SW 1271 (cell line): ENCODE measurements at places on chromosomes 11 and 22.

DNA sequence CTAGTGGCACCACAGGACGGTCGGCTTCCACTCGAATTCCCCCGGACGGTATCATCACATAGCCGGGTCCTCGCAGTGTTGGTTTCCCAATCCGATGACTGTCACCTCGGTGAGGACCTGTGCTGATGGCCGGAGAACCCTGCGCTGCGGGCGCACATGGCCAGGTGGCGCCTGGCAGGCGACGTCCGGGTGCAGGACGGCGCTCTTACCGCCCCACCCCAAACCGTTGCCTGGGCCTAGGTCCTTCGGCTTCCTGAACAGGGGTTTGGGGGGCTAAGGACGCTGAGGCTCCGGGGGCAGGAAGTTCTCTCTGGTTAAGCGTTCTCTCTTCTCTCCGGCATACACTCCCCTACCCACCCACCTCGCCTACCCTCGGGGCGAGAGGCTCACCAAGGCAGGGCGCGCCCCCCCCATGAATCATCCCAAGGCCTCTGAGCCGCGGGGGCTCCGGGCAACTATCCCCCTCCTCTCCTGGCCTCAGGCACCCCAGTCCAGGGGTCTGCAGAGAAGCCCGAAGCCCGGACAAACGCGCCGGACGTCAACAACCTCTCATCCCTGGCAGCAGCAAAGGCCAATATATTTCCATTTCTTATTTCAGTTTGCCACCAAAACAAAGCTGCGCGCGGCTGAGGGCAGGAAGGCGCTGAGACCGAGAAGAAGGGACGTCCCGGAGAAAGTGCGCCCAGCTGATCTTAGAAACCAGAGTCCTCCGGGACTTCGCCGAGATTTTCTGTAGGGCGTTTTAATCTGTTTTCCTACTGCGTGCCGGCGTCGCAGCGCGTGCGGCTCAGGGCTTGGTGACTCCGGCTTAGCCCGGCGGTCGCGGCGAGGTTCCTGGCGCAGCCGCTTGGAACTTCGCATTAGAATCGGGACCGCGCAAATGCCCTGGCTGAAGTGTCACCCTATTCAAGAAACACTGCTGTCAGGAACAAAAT, 5.6 kb downstream of the ALX4 start:
- no peak for DNase-seq

DNA sequence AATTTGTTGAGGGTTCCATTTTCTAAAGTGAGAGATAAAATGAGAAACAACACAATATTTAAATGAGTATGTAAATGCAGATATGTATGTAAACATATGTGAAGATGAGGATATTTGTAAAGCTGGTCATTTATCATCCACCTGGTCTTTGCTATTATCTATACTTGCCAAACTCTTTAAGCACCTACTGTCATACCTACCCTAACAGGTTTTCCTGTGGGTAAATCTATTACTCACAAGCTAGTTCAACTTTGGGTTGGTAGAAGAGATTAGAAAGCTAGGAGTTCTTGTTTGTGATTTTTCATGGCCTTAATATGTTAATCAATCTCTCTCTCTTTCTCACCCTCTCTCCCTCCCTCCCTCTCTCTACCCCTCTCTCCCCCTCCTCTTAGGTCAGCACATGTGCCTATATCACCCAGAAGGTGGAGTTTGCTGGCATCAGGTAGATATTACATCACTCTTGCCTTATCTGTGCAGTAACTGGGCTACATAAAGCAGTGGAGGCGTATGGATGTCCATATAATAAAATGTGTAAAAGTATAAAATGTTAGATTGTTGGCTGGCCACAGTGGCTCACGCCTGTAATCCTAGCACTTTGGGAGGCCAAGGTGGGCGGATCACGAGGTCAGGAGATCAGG, 14.7 kb downstream of the DEPDC5 start:
- DNase-seq, result no peak

DNA sequence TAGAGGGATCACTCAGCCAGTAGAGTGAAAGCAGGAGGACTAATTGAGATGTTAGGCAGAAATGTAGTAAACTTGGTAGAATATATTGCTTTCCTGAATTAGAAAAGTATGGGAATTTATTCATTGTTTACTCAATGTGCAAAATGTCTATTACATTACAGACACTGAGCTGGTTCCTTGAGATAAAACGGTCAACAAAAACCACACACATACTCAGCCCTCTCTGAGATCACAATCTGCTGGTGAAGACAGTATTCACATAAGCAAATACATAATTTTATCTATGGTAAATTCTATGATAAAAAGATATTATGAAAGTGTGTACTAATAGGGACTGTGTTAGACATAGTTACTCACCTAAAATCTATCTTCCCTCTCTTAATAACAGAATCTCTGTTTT, 833.5 kb downstream of the KCNA4 start:
- DNase-seq, result no peak

GRCh38 chr22:33112580-33112979, 54.4 kb upstream of the SYN3 start:
- no peak for DNase-seq

DNA sequence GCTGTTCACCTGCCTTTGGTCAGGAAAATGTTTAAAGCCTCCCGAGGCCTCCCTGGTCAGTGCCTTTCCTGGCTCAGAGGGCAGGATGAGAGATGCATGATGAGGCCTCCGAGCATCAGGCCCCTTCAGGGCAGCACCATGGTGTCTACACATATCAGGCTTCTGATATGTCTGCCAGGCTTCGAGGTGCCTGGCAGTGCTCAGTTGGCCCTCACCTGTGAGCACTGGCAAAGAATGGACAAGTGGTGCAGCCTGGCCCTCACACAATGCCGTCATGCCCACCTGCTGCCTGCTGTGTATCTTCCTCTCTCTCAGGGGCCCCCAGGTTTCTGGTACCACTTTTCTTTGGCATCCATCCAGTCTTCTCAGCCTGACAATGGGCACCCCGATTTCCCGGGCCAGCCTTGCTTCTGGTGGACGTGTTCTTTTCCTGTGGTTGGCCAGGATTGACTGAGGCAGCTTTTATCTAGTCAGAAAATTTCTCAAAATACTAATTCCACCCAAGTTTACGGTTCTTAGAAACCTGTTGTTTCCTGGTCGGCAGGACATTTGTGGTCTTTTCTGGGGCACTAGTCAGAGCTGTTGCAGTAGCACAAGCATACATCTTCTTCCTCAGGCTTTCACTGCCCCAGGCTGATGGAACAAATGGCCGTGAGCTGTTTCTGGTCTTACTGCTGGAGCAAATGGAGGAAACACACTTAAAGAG, 76.8 kb upstream of the SUSD2 start:
- no peak for DNase-seq

- no peak for DNase-seq
Measured at GRCh38 chr11:371716-372590, 2.7 kb downstream of the B4GALNT4 start.

- no peak for DNase-seq
Measured at GRCh38 chr22:41482319-41482935, 13.5 kb downstream of the ACO2 start.

DNA sequence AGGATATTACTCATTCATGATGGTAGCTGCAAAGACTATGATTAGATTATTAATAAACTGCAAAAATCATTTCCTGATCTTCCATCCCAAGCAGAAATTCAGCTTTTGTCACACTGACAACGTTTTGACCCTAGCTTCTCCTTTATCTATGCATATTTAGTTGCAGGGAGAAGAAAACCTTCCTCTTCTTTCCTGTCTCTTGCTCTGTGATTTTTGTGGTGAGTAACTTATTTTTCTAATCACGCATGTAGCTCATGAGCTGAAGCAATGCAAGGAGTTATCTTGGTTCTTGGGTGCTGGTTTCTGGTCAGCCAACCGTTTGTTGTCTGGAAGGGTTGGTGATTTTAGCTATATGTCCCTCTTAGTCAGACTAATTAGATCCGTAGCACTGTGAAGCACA, 56.4 kb downstream of the FDX1 start:
- DNase-seq, result no peak

DNA sequence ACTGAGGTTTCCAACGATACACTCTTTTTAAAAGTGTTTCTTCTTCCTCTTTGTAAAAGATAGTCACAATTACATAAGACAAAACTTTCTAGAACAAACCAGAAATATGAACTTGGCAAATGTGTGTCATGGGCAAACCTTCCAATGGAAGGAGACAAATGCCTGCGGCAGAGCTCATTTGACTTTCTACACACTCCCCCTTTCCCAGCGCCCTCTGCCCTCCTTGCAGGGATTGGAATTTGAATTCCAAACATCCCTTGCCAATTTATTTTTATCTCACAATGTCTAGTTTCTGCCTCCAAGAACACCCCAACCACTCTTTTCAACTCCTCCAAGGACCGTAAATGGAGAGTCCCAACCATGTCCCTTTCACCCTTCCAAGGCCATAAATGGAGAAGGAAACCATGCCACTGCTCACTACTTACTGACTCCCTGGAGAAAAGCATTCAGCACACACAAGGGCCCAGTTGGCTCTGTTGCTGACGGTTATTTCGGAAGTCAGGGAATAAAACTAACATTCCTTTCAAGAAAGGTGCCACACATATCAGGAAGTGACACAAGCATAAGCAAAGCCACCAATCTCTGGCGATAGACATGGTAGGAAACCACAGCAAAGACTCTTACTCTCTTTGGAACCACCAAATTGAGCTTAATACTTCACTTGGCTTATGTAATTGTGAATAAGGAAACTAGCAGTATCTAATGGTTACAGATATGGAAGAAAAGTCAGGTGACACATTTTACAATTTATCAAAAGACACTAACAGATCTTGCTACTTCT, 15.0 kb upstream of the ESAM start:
- no peak for DNase-seq

GRCh38 chr11:66628061-66628603, 10.4 kb upstream of the RBM4 start:
- no peak for DNase-seq

- no peak for DNase-seq
Measured at GRCh38 chr11:116930177-116930576, 92.8 kb upstream of the APOA1 start.

GRCh38 chr11:69575296-69576068, 65.5 kb upstream of the CCND1 start:
- no peak for DNase-seq

- DNase-seq, result no peak
Measured at GRCh38 chr22:45212992-45213751, 27.5 kb downstream of the KIAA0930 start.

DNA sequence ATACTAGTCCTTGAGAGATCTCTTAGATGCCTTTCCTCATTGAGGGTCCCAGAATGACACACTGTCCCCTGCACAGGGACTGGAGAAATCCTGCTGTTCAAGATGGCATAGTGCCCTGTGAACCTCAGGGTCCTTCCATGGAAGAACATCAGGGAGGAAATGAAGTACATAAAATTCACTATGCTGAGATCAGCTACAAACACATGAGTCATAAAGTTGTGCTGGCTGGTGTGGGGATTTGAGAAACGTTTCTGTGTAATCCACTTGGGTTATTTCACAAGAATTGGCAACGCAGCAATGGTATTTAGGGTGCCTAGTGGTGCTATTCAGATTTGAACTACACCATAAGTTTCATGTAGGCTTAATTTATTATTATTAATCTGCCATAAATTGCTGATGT, 174.4 kb downstream of the MAML2 start:
- DNase-seq, result no peak
